ENCODE measurements at places on chromosomes 7 and 10. TPM values are rescaled to one million over a fixed set of nuclear protein-coding genes. Genes with fewer than 3 reads are reported as not detected.

- no peak for DNase-seq
Observed at GRCh38 chr10:124952123-124952522, 10.2 kb downstream of the ZRANB1 start.

DNA sequence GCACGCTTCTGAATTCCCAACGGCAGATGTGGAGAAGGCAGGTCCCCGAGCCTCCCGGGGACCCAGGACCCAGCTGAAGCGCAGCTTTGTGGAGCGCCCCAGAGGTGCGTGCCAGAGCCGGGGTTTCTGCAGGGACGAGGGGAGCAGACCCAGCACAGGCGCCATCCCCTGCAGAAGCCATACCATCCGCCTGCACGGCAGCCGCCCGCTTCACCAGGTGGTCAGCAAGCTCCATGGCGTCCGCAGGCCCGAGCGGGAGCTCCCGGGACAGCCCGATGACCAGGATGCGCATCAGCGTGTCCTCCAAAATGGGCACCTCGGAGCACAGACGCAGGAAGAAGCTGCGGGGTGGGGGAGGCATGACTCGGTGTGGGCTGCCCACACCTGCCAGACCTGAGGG is 10.6 kb downstream of the INTS1 start:
- DNase-seq, result no peak

DNA sequence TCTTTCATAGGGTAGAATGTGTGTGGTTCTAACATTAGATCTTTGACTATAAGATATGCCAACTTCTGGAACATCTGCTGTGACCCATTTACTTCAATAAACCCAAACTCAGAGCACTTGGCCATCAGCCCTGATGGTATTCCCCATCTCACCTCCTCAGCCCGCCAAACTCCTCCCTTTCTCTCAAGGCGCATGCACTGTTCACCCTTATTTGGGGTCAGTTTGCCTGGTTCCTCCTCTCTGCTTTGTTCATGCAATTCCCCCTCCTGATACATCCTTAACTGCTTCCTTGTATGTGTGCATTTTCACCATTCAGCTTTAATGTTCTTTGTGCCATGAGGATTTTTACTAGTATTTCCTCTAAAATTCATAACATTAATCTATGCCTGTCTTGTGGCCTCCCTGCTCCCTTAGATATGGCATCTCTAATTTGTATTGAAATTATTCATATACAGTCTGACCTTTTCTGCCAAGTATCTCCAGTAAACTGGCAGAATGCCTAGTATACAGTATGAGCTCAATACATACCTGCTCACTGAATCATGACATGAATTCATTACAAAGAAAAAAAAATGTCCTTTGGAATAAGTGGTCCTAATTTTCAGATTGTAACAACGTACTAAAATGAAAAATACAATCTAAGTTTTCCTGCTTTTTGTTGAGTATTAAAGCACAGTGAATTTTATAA is 336.8 kb upstream of the IGFBP3 start:
- DNase-seq, result peak; percentile 86

GRCh38 chr7:1193593-1194424 is 33.8 kb upstream of the ZFAND2A start:
- DNase-seq, result peak; percentile 84

- no peak for DNase-seq
Observed at GRCh38 chr10:85791818-85792532, 574.6 kb downstream of the GRID1 start.

DNA sequence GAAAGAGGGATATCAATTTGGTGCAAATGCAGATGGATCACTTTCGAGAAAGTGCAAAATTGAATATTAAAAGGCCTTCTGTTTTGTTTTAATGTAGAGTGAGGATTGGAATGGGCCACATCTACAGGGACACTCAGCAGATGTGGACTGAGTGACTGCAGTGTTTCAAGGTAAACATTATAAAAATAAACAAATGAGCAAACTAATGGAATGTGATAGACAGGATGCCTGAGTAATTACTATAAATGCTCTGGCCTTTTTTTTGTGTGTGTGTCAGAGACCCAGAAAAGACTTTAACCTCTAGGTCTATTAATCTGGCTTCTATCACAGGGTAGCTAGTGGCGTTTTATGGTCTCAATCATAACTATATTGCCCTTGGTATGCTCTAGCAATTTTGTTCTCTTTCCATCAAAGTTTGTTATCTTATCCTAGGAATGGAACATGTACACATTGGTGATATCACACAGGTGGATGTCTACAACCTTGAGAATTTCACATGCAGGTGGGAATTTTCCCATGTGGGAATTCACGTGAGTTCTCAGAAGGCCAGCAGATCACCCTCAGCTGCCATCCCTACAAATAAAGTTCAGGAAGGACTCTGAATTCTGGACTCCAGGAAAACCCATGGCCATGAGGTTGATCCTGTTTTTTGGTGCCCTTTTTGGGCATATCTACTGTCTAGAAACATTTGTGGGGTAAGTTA is at the start of gene CPA2:
Gene CPA2, plus strand, starts transcription at position 606 of the 703 bp plus-strand sequence. Its CDS starts 19 bp downstream, at position 625.
- DNase-seq, result no peak

- DNase-seq, result peak; percentile 43
Observed at GRCh38 chr7:138001529-138002095, at the start of gene CREB3L2. TSS of gene CREB3L2 (minus strand) at chr7:138002086. CDS start at chr7:138001705, 381 bp downstream.

DNA sequence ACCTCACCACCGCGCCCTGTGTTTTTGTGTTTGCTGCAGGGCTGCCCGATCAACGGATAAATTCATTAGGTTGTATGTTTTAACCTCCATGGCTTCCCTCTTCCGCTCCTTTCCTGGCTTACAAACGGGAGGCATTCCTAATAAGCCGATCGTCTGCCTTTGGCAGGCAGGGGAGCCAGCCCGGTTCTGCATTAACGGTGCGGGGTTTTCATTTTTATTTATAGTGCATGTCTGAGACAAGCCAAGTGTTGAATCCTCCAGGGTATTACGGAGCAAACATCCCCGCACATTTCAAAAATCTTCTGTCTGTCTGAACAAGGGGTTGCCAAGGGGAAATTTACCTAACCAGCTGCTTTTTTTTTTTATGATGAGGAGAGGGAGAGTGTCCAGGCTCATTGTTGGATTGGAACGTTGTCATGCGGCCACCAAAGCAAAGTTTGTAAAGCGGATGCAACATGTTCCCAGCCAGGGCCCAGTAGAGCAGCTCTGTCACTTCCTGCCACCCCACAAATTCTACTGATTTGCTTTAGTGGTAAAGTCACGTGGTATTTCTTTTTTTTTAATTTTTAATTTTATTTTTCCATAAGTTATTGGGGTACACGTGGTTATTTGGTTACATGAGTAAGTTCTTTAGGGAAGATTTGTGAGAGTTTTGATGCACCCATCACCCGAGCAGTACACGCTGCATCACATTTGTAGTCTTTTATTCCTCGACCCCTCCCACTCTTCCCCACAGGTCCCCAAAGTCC is 92.3 kb upstream of the BAIAP2L1 start:
- no peak for DNase-seq

FKBP6 gene
- not detected for total RNA-seq

GRCh38 chr10:73908853-73909539 is 1.9 kb upstream of the PLAU start:
- DNase-seq, result peak; percentile 99

- no peak for DNase-seq
Observed at GRCh38 chr10:69677985-69678654, 48.1 kb downstream of the FAM241B start.

DNA sequence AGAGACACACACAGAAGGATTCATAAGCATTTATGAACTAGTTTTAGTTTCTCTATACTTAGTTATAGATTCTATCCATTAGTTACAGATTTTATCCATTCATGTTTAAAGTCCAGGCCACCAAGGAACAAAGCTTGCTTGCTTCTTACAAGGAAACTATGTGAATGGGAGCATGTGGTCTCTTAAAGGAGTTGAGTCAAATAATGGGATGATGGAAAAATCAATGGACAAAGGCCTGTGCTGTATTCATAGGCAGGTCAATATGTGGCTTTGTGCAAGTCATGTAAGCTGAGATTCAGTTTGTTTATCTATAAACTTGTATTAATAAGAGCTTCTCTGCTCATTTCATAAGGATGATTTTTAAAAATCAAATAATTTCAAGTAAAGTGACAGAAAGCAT is 172.8 kb upstream of the CDK1 start:
- DNase-seq, result no peak

GRCh38 chr10:33365871-33366411 is 31.5 kb upstream of the NRP1 start:
- DNase-seq, result peak; percentile 19

GRCh38 chr7:102459221-102459844 is 5.3 kb downstream of the ALKBH4 start:
- DNase-seq, result no peak

PNLIP gene
- total RNA-seq, result not detected

PKD2L1 gene
- not detected for total RNA-seq
